Lower leg skin (tissue), 4 donors: ENCODE measurements at places on chromosomes 7 and 10.

DNA sequence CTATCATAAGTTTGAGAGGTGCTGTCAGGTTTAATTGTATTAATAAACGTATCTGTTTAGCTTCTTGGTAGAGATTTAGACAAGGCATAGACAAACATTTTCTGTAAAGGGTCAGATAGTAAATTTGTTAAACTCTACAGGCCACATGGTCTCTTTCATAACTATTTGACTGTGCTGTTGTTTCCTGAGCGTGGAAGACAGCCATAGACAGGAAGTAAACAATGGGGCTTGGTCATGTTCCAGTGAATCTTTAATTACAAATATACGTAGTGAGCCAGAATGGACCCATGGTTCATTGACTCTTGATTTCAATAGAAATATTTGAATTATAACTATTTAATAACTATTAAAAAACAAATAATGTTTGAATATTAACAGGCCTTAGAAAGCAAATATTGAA, 451.1 kb downstream of the SH2D4B start:
- no peak for DNase-seq

GRCh38 chr10:59072038-59072437, 104.4 kb upstream of the PHYHIPL start:
- no peak for DNase-seq

DNA sequence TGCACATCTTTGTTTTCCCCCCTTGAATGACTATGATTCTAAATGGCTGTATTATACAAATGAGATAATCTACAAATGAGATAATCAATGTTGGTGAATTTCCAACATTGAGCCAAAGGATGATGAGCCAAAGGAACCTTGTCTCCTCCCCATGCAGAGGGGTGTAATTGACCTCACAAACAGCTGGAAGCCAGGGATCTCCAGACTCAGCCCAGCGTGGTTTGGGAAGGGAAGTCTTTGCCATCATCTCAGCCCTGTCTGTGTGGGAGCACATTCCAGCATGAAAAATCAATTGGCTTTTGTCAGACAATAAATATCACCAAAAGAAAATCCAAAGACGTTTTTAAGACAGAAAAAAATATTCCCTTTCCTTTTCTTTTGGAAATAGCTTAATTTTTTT, 271.5 kb upstream of the AOAH start:
- no peak for DNase-seq

GRCh38 chr7:117982071-117983055, 109.1 kb upstream of the CTTNBP2 start:
- DNase-seq: no peak

- peak; percentile 41 for DNase-seq
Observed at GRCh38 chr10:29804025-29804852, 169.5 kb upstream of the SVIL start.

DNA sequence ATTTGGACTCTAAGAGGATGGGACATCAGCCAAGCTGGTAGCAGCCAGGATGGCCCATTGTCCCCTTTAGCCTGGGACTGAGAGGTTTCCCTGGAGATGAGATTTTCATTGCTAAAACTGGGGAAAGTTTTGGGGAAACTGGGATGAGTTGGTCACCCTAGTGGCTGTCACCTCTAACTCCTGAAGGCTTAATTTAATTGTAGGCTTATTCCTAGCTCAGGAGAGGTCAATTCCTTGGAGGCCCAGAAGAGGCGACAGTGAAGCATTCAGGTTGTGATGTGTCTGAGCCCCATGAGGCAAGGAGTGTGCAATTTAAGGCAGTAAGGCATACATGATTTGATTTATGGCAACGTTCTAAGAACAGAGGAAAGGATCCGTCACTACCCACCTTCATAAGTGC, 24.9 kb upstream of the JAZF1 start:
- DNase-seq: no peak
